Fibroblast of skin of left biceps (primary cell): ENCODE measurements at places on chromosomes 7 and 10.

DNA sequence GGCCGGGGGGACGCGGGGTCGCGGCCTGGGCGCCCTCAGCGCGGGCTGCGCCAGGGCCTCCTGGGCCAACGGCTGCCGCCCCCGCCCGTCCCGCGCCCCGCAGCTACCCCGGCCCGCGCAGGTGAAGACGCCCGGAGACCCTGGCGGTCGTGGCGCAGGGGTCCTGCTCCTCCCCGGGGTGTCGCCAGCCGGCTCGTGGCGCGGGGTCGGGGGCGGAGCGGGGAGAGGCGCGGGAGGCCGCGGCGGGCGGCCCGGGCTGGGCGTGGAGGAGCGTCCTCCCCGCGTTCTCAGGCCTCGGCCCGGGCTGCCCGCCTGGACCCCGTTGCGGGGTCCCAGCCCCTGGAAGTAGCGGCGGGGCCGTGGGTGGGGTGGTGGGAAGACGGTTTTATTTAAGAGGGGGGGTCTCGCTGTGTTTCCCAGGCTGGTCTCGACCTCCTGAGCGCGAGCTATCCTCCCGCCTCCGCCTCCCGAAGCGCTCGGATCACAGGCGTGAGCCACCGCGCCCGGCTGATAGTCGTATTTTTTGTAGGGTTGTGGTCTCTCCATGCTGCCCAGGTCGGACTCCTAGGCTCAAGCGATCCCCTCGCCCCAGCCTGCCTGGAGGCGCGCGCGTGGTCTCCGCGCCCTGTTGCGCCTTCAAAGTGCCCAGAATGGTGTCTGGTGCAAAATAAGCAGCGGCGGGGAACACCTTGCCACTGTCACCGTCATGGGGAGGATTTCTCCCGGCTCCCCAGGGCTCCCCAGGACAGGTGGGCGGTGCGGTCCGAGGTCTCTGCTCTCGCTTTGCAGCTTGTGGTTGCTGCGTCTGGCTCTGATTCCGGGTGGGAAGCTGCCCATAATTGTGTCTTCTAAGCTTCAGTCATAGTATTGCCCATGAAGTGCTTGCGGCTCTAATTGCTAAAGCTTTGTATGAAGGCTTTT, 15.3 kb upstream of the SUN1 start:
- no peak for DNase-seq

- no peak for DNase-seq
Observed at GRCh38 chr7:105521027-105521716, 899 bp downstream of the PUS7 start.

- no peak for DNase-seq
Observed at GRCh38 chr10:92755725-92756124, 66.0 kb downstream of the HHEX start.

DNA sequence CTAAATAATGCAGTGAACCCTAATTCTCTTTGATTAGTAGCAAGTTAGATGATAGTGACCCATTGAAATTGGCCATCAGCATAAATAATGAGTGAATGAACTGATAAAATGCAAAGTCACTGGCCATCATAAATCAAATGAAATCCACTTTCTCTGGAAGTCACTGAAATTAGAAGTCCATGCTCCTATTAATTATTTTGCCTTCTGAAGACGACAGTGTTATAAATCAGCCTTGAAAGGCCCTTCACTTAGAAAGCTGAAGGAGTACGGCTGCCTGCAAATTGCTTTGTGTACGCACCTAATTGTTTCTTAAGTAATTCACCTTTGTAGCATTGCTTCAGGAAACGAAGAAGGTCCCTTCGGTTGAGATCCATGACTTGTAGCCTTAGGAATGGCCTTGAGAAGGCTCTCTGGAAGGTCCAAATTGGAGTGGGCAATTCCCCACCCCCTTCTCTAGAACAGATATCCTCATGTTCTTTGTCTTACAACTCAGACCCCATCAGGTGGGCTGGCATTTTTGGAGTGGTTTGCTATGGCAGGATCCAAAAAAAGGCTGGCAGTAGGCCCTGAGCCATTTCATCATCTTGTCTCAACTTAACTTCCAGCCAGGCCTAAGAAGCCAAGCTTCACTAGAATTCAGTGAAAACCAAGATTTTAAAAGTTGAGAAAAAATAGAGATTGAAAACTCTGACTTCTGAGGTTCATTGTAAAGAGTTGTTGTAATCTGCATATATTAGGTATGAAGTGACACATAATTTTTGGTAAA, 420.3 kb downstream of the LRMDA start:
- no peak for DNase-seq

GRCh38 chr10:110852947-110853346, 18.8 kb upstream of the PDCD4 start:
- DNase-seq: no peak

GRCh38 chr10:98424295-98425254, 9.6 kb upstream of the PYROXD2 start:
- DNase-seq: no peak

GRCh38 chr10:74991435-74991834, 120.0 kb upstream of the SAMD8 start:
- no peak for DNase-seq

- DNase-seq: no peak
Observed at GRCh38 chr10:72525277-72525676, 100.6 kb downstream of the MICU1 start.

DNA sequence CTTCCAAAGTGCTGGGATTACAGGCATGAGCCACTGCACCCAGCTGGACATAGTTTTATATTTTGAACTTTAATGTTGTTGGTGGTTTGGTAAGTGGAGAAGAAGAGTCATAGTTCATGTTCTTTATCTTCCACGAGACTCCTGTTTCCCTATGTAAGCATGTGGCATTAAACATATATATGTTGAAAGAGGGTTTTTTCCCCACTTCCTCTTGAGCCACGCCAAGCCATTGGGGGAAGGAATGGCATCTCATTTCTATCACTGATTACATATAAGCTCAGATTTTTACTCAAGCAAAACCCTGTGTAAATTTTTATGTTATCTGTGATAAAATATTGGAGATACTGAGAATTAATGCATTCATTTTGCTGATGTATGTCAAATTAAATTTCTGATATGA, 300.4 kb downstream of the PHF14 start:
- DNase-seq: no peak

- no peak for DNase-seq
Observed at GRCh38 chr10:78664929-78665553, 403.7 kb upstream of the ZMIZ1 start.

- no peak for DNase-seq
Observed at GRCh38 chr10:89915021-89915420, 213.6 kb downstream of the KIF20B start.

DNA sequence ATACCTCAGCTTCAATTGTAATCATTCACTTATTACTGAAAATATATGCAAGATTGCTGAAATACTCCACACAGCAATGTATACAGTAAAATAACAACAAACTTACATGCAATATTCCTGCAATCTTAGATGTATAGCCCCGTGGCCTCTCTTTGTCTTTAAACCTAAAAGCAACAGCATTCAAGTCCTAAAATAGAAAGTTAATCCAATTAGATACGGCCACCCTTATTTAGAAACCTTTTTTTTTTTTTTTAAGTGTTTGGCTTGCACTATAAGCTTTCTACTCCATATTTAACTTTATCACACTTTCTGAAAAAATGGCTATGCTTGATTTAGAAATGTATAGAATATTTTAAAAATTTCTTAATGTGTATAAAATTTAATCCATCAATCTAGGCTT, 67.6 kb downstream of the IDE start:
- no peak for DNase-seq

GRCh38 chr10:93406364-93407145, 75.6 kb downstream of the MYOF start:
- peak; percentile 26 for DNase-seq

- DNase-seq: no peak
Observed at GRCh38 chr7:157484411-157485081, 147.7 kb downstream of the DNAJB6 start.

DNA sequence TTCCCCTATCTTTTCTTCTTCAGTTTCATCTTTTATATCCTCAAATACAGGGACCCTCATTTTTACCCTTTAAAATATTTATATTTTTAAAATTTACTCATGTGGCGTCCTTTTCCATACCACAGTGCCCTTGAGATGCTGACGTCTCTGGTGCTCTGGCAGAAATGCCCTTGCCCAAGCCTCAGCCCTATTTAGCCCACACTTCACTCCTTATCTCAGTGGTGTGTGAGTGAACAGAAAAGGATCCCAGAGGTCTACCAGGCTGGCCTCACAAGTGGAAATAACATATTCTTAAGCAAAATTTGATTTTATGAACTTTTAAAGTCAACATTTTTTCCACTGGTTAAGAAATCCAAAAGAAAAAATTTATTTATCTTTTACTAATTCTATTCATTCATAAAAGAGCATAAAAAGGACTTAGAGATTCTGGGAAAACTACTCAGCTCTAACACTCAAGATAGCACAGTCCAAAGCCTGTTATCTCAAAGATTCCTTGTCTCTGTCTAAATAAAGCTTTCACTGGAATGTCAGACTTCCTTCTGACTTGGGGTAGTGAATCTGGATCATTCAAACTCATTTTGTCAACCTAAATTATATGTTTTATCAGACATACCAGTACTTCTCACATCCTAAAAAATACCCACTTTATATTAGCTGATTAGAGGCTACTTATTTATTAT, at the start of gene NEBL:
Gene NEBL, minus strand, starts transcription at position 166 of the 680 bp plus-strand sequence. Its CDS starts 106 bp downstream, at position 60.
- no peak for DNase-seq

DNA sequence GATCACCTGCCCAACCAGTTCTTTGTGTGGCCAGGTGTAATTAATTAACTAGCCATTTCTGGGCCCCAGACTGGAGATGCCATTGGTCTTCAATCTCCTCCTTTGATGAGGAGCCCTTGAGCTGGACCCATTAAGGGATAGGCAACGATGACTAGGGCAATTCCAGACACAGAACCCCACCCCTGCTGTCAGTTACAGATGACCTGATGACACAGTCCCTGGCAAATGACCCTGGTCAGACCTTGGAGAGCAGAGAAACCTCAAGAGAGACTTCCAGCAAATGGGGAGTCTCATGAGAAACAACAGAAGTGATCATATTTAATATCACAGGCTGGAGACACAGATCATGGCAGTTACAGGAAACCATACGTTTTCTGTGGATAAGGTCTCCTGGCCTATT, 101.8 kb upstream of the TCF7L2 start:
- no peak for DNase-seq

DNA sequence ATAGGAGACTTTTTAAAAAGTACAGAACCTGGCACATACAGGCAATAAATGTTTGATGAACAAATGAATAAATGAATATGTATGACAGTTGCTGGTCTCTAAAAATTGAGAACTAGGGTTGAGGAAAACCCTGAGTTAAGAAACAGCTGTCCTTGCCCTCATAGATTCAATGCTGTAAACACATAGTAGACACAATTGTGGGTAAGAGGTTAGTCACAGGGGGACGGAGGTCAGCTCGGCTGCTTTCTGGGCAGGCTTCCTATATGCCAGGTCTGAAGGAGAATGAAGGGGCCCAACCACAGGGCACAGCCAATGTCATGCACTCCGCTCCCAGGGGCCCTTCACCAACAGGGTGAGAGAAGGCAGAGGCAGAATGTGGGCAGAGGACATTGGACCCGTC, 143.3 kb upstream of the RSU1 start:
- no peak for DNase-seq

- no peak for DNase-seq
Observed at GRCh38 chr7:88465600-88465999, 158.9 kb upstream of the STEAP4 start.
